Stimulated activated CD8-positive, alpha-beta memory T cell treated with anti-CD3 and anti-CD28 coated beads, Interleukin-15, amount 100 ng/mL, for 1 hour (primary cell): ENCODE measurements at places on chromosomes 1 and 21.

GRCh38 chr1:23417570-23417969 lies 7.0 kb downstream of the TCEA3 start:
- DNase-seq, result no peak

DNA sequence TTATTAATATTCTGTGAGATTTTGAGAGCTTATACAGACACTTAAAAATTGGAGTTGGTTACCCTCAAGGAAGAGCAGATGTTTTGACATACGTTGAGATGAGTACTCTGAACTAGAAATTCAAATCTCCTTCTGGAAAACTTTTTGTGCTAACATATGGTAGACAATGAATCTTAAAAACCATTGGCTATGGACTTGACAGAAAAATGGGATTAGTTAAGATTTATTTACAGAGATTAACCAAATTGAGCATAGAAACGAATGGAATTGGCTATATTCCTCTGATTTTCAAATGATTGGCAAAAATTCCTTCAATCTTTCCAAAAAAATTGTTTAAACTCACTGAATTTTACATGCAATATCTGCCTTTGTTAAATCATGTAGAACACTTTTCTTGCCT lies 1392.9 kb downstream of the BRINP3 start:
- DNase-seq, result no peak

- no peak for DNase-seq
Measured at GRCh38 chr21:35366394-35367080, 317.4 kb upstream of the RUNX1 start.

DNA sequence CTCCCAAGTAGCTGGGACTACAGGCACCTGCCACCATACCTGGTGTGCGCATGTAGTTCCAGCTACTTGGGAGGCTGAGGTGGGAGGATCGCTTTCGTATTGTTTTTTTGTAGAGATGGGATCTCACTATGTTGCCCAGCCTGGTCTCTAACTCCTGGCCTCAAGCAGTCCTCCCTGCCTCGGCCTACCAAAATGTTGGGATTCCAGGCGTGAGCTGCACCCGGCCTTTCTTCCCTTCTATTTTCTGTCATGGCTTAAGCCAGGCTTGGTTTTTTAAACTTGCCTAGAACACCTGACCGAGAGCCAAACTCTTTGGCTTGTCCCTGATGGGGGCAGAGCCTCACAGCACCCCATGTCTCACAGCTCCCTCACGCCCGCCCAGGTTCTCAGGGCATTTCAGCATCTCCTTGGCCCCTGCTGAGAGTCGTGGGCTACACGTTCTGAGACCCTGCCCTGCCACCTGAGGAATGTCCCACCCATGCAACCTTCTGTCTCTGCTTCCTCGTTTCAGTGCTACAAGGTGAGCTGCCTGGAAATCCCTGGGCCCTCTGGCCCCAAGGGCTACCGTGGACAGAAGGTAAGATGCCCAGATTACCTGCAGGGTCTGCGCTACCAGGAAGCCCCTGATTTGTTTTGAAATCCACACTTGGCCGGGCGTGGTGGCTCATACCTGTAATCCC lies 15.7 kb downstream of the COL6A2 start:
- no peak for DNase-seq

DNA sequence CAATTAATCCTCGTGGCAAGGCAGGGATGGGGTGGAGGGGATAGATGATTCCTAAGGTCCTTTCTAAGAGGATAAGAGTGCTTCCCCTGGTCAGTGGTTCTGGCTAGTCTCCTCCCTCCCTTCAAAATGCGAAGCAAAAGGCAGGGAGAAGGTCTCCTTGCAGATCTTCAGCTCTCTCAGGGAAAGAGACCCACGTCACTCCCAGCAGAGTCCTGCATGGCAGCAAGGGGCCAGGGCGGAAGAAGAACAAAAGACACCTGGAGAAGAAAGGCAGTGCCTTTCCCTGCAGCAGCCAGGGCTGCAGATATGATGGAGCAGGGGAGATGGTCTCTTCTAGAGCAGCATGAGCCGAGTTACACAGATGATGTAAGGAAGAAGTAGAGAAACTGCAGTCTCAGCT lies 29.6 kb upstream of the SLAMF9 start:
- no peak for DNase-seq

- no peak for DNase-seq
Measured at GRCh38 chr1:115722221-115722620, 46.3 kb downstream of the CASQ2 start.

- DNase-seq, result no peak
Measured at GRCh38 chr1:208154679-208155642, 89.2 kb downstream of the PLXNA2 start.

GRCh38 chr1:167064621-167065020 lies 25.6 kb downstream of the GPA33 start:
- no peak for DNase-seq
